ENCODE measurements at places on chromosomes 6 and 20.
A peak's percentile ranks its signal among the peaks of the same experiment; 100 is the strongest.

- peak; percentile 53 for DNase-seq
Observed at GRCh38 chr20:44728801-44729443, 13.8 kb downstream of the CCN5 start.

DNA sequence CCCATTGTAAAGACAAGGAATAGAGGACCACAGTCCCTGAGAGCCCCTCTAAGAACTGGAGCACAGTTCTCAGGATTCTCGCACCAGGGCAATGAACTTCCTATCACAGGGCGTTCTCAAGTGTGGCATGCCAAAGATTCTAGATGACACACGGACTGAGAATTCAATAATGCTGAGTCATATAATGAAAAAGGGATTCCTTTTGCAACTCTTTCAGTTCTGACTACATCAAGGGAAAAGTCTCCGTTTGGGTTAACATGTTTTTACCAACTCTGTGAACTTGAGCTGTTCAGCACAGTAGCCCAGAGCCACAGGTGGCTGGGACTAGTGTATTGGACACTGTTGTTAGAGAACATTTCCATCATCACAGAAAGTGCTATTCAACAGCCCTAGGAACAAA lies 3.4 kb downstream of the MED20 start:
- DNase-seq = no peak

DNA sequence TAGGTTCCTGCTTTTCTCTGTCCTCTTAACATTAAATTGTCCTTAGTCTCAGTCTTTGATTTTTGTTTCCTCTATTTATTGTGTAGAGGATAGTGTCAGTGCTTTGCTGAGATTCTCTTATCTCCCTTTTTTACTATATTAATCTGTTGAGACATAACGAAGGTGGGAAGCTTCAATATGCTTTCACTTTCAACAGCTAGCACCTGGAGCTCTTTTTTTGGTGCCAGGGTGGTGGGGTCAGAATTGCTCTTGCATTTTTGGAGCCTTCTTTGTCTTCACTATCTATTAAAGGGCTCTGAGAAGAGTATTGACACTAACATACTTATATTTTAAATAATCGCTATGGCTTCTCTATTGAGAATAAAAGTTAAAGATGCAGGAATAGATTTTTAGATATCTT lies 97.1 kb upstream of the EPHA7 start:
- no peak for DNase-seq

GRCh38 chr20:49693435-49694171 lies 20.1 kb downstream of the B4GALT5 start:
- no peak for DNase-seq

DNA sequence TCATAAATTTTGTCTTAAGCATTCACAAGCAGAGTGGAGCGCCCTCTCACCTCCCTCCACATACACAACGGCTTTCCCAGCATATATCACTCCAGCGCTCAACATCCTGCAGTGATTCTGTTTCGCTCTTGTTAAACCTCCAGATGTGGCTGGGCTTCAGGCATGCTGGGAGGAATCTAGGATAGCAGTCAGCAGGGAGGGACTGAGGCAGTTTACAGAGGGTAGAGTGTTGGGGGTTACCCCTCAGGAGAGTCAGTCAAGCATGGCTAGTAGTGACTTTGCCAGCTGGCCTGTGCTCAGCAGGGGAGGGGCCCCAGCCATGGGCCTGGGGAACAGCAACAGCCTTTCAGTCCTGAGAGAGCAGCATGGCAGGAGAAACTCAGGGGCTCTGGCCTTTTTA lies 161.4 kb upstream of the FLRT3 start:
- no peak for DNase-seq
